ENCODE measurements at places on chromosomes 1 and 21. TPM values are rescaled to one million over a fixed set of nuclear protein-coding genes. Genes with fewer than 3 reads are reported as not detected.
A peak's percentile ranks its signal among the peaks of the same experiment; 100 is the strongest.

- DNase-seq, result peak; percentile 79
Measured at GRCh38 chr1:2555634-2556276, 416 bp upstream of the TNFRSF14 start.

- no peak for DNase-seq
Measured at GRCh38 chr1:11280719-11281376, 7.8 kb downstream of the UBIAD1 start.

DNA sequence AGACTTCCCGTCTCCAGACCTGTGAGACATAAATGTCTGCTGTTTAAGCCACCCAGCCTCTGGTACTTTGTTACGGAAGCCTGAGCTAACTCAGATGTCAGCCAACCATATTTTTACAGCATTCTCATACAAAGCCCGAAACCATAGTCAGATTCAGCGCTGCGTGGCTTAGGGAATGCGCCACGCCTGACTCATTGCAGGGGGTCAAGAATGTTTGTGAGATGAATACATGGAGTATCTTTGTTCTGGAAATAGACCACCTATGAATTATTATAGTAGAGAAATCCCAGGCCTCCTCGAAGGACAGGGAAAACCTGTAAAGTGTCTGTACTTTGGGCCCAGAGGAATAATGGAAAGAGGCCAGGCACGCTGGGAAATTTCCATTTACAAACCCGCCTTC lies 434.8 kb downstream of the CAMTA1 start:
- no peak for DNase-seq

- DNase-seq, result no peak
Measured at GRCh38 chr1:248714248-248714647, 11.7 kb upstream of the OR14I1 start.

- no peak for DNase-seq
Measured at GRCh38 chr1:201142011-201142848, 12.0 kb downstream of the TMEM9 start.

DNA sequence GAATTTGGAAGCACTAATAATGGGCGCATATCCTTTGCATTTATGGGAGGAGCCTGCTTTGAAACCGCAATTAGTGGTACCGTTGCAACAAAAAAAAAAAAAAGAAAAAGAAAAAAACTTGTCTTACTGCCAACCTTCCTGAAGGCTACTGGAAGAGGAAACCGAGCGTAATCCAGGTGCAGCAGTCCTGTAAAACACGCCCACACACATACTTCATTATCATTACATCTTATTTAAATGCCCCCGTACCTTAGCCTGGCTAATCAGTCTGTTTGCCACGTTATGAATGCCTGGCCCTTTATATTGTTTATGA lies 686 bp upstream of the ZNF281 start:
- peak; percentile 38 for DNase-seq

DNA sequence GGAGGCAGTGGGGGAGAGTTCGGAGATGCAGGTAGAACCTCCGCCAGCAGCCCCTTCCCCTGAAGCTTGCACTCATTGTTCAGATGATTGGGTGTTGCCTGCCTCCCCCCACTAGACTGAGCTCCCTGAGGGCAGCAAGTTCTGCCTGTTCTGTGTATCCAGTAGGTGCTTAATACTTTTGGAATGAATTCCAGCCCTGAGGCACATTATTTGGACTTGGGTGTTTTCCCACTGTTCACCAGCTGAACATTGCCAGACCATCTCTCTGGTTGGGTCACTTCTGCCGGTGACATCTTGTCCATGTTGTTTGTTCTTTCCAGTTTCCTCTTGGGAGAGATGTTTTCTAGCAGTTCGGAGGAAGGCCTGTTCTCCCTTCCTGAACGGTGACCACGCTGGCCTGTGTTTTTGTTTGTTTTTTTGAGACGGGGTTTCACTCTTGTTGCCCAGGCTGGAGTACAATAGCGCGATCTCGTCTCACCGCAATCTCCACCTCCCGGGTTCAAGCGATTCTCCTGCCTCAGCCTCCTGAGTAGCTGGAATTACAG lies 48.7 kb downstream of the SPSB1 start:
- no peak for DNase-seq

DNA sequence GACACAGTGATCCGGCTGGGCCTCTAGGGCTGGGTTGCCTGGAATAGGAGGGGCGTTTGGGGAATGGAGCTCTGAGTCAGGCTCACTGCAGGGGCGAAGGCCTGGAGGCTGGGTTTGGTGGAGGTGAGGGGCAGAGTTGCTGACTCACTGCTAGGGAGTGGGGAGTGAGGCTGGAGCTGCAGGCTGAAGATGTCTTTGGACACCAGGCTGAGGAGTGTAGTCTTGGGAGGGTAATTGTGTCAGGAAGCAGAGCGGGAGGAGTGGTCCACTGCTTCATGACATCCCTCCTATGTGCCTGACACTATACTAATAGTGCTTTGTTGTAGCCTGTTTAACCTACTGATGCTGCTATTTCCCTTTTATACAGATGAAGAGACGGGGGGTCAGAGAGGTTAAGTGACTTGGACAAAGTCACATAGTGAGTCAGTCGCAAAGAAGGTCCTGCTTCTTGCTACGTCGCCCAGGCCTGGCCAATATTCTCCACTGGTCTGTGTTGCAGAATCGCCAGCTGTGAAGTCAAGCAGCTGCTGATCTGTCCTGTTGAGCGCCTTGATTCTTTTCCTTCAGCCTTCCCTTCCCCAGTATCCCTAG lies 13.6 kb downstream of the ACTL8 start:
- peak; percentile 69 for DNase-seq

DNA sequence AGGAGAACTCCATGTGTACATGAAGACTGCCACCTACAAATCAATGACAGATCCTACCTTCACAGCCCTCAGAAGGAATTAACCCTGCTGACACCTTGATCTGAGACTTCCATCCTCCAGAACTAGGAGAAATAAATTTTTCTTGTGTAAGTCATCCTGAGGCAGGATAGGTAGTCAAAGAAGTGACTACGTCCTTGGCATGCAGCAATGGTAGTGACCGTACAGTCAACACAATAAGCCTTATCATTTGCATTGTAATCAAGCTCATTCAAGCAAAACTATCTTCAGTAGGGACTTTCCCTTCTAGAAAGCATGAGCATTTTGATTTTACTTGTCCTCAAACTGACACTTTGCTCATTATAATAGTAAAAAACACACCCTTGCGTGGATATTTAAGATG lies 64.0 kb upstream of the KCNK1 start:
- DNase-seq, result no peak

DNA sequence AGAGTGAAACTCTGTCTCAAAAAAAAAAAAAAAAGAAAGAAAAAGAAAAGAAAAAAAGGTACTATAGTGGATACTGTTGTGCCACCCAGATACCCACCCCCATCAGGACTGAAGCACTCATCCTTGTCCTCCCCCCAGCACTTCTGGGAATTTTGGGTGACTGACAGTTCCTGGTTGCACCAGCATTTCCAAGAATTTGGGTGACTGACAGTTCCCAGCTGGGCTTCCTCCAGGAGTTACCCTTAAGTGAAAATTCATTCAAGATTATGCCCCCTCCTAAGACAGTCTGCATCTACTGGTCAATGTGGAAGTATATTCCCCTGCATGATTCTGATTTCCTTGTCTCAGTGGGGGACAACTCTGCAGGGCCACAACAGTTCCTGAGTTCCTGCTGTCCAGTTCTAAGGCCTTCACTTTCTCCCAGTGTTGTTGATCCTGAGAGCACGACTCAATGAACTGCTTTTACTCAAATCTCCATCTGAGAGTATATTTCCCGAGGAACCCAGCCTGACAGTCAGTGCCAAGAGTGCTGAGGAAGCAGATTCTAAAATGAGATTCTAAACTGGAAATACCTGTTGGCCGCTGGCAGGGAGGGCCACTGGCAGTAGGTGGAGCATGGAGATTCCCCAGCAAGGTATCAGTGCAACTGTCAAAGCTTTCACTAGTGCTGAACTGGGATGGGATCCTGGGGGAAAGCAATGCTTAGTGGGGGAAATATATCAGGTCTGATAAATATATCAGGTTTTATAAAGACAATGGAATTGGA lies 18.5 kb downstream of the RIIAD1 start:
- DNase-seq, result no peak

- peak; percentile 55 for DNase-seq
Measured at GRCh38 chr1:21332554-21333311, 42.5 kb upstream of the ECE1 start.

GRCh38 chr1:71428029-71428428 lies 347.2 kb upstream of the ZRANB2 start:
- no peak for DNase-seq

DNA sequence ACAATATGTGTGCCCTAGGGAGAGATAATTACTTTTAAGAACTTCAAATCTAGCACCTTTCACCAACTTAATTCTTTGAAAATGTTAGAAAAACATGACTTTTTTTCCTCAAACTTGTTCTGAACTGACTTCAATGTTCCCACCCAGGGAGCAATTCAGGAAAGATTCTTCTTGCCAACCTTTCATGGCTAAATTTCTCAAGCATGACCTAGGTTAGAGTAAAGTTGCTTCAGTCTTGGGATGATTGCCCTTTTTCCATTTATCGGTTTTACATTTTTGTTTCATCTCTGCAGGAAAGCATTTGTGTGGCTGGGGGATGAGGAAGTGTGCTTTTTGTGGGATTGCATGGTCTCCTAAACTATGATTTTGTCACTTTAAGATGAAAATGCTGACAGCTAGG lies 647.7 kb downstream of the LTN1 start:
- DNase-seq, result no peak

- DNase-seq, result no peak
Measured at GRCh38 chr21:45458281-45459170, 53.6 kb downstream of the COL18A1 start.

GRCh38 chr1:59768792-59769735 lies 45.7 kb upstream of the HOOK1 start:
- DNase-seq, result no peak

- DNase-seq, result no peak
Measured at GRCh38 chr21:41561701-41562100, 53.7 kb upstream of the TMPRSS2 start.

DNA sequence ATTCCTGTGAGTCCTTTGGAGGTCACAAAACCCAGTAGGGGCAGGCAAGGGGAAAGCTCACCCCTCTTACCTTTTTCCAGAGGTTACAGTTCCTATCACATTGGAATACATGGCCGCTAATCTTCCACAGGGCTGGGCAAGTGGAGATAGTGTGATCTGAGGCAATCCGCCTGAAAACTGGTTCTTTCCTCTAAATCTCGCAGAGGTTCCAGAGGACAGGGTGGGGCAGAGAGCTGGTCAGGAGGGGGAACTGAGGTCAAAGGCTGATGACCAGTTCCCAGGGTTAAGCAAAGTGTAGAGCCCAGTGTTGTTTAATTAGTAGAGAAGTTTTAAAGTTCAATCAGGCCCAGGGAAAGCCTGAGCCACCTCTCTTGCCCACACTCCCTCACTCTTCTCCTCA lies at the start of gene SERPINC1:
TSS of gene SERPINC1 (minus strand) at position 179 of the 400 bp plus-strand sequence. CDS start at position 111, 68 bp downstream.
- no peak for DNase-seq

DNA sequence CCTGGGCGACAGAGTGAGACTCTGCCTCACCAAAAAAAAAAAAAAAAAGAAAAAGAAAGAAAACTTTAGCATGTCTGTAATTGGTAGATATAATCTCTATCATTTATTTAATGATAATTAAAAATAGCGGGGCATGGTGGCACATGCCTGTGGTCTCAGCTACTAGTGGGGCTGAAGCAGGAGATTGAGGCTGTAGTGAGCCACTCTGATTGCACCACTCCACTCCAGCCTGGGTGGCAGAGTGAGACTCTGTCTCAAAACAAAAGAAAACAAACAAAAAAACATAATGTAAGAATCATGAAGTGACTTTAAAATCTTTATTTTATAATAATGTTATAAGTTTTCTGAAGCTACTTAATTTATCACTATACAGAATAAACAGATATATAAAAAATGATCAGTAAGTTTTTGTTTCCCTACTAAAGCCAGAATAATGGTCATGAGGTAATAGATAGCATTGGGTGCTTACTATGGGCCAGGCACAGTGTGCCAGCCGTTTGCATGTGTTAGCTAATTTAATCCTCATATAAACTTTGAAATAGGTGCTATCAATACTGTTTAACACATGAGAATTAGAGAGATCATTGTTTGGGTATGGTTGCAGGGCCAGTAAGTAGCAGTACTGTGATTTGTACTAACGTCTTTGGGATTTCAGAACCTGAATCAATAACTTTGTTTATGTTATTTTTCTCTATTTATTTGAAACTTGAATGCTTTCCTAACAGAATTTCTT lies 23.8 kb downstream of the CLIC4 start:
- no peak for DNase-seq

TLR5 gene
- total RNA-seq, result 0.44 TPM

ZNF593OS gene
- total RNA-seq, result not detected

MAP3K21 gene
- total RNA-seq, result 44.5 TPM

TSEN15 gene
- total RNA-seq, result 38.5 TPM

SPATA46 gene
- total RNA-seq, result not detected

AXDND1 gene
- 0.76 TPM for total RNA-seq

TMPRSS15 gene
- not detected for total RNA-seq

FCRL6 gene
- total RNA-seq, result not detected

C1orf185 gene
- not detected for total RNA-seq

All from H7 (cell line).